NCI-H2107 (cell line): ENCODE measurements at places on chromosomes 7 and 10.

DNA sequence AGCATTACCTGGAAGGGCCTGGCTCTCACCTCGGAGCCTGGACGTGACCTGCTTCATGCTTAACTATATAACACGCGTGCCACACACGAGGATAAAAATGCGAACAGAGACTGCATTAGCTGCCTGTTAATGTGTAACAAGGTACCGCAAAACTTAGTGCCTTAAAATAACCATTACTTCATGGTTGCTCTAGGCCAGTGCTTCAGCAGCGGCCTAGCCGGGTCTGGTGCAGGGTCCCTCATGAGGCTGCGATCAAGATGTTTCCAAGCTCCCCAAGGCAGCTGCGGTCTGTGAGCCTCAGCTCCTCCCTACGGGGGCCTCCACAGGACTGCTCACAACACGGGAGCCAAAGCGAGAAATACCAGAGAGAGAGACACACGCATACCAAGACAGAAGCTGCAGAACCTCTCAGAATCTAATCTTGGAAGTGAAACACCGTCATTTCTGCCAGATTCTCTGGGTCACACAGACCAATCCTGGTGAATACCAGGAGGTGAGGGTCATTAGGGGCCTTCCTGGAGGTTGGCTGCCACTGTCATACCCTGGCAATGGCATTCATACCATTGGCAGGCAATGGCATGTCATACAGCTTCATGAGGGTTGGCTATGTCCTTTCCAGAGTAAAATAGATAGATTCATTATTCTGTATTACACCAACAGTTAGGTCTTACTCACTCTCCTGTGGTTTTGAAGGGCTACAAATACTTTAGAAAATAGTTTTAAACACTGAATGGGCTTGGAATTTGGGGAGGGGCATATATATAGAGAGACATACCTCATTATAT lies 94.5 kb downstream of the HIPK2 start:
- no peak for DNase-seq

DNA sequence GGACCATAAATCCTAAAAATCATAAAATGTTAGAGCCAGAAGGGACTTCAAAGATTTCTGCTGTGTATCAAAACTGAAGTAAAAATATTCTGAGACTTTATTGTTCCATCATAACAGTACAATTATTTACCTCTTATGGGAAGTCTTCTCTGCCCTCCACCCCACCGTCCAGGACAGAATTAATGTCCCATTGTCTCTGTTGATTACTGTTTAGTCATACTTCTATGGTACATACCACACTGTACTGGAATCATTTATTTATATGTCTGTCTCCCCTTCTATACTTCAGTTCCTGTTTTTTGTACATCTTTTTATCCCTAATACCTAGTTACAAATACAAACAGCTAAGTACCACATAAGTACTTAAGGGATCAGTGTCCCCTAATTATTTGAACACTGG lies 91.4 kb upstream of the CAPZA2 start:
- no peak for DNase-seq

DNA sequence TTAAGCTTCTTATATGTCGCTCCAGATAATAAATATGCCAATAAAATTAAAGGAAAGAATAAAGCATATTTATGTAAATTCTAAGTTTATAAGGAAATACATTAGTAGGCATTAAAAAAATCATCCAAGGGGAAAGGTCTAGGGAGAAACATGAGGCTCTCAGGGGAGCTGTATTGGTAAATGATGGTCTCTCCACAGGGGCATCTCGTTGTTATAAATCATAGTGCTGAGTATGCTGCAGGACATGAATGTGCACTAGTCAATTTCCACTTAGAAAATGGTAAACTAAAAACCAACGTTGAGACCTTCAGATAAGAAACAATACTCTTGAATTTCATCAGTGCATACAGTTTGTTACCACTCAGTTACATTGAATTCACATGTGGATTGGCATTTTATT lies 194.0 kb upstream of the AHR start:
- DNase-seq, result no peak

DNA sequence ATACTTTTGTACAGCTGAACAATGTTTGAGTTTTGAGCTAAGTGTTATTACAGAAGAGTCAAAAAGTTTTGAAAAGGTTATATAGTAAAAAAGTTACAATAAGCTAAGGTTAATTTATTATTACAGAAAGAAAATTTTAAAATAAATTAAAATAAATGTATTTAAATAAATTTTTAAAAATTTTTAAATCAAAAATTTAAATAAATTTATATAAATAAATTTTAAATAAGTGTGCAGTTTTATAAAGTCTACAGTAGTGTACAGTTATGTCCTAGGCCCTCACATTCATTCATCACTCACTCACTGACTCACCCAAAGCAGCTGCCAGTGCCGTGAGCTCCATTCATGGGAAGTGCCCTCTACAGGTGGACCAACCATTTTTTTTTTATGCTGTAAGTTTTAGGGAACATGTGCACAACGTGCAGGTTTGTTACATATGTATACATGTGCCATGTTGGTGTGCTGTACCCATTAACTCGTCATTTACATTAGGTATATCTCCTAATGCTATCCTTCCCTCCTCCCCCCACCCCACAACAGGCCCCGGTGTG lies 462.9 kb upstream of the ZMIZ1 start:
- DNase-seq, result no peak

GRCh38 chr10:27369880-27370279 lies 129.3 kb upstream of the ACBD5 start:
- no peak for DNase-seq

DNA sequence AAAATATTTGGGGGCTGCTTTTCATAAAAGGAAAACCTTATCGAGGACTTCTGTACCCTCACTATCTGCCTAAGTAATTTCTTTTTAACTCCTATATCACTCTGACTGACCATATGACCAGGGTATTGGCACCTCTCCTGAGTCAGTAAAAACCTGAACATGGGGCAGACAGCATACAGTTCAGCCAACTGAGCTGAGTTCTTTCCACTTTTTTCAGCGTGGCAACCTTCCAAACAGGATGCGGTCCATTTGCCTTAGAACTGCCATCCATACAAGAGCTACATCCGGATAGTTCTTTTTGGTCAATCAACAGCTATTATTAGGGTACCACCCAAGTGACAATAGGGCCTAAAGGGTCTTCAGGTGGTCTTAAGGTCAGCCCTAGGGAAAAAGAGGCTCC lies 122.6 kb downstream of the MARCHF5 start:
- no peak for DNase-seq

GRCh38 chr10:79320820-79321493 lies 26.3 kb upstream of the PPIF start:
- no peak for DNase-seq

- DNase-seq, result no peak
Observed at GRCh38 chr7:24732646-24733413, 24.4 kb downstream of the GSDME start.

DNA sequence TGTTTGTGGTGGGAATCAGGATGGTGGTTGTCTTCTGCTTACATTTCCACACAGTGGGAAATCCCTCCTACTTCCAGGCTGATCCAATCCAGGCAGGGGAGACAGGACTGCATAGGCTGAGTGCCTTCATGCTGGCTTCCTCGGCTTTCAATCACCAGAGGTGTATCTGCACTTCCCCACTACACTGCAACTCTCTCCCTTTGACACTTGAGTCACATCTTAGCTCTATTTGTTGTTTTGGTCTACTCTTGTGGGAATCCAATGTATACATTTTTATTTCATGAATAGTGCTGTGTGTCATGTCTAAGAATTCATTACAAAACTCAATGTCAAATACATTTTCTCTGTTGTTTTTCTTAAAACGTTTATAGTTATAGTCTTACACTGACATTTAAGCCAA lies 735.6 kb downstream of the XPNPEP1 start:
- DNase-seq, result no peak

GRCh38 chr10:94224656-94225055 lies 138.1 kb downstream of the NOC3L start:
- DNase-seq, result no peak

DNA sequence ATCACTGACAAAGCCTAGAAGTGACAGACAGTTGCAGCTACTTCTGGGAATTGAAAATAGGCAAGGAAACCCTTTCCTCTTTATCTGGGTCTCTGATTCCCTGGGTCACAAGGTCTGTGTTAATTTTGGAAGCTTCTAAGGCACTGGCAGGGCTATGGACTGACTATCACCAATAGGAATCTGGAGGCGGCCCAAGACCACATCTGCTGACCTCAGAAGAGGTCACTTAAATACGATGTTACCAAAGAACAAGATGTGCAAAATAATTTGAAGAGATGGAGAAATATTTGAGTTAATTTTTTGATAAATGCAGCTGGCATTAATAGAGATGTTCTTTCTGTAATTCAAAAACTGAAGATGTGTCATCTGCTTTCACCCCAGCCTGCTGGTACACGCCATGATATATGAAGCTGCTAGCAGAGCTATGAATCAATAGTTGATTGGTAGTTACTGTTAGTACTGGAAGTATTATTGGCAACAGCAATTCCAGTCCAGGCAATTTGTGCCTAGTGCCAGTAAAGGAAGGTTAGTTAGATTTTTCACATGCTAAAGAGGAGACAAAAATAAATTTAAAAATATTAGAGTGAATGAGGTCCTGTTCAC lies 5.5 kb upstream of the STEAP4 start:
- no peak for DNase-seq

DNA sequence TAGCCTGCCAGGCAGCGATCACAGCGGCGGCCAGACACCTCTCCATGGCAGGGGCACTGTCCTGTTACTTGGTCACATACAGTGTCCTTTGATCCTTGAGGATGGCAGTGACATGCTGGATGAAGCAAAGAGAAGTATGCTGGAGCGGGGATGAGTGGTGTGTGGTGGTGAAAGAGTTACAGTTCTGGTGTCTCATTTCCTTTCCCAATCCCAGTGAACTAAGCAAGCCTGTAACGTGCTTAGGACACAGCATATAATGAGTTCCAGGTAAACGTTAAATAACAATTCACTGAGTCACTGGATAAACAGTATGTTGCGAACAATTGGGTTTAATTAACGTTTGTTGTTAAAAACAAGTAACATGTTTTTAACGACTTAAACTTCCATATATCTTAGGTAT lies 63.5 kb upstream of the LAMB1 start:
- DNase-seq, result no peak

DNA sequence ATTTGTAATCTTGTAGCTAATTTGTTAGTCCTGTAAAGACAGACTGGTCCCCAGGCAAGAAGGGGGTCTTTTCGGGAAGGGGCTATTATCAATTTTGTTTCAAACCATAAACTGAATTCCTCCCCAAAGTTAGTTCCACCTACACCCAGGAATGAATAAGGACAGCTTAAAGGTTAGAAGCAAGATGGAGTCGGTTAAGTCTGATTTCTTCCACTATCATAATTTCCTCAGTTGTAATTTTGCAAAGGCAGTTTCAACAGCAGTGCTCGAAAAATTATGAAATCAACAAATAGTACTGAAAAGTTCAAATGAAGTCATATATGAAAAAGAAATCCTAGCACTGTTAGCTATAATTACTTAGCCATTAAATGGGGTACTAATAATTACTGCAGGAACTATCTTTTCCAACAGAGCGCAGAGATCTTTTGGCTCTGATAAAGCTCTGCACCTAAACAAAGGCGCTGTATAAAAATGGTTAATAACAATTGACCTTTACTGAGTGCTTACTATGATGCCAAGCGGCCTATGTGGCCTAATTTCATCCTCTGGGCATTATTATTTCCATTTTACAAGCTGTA lies 756 bp upstream of the SEC24C start:
- DNase-seq, result no peak

DNA sequence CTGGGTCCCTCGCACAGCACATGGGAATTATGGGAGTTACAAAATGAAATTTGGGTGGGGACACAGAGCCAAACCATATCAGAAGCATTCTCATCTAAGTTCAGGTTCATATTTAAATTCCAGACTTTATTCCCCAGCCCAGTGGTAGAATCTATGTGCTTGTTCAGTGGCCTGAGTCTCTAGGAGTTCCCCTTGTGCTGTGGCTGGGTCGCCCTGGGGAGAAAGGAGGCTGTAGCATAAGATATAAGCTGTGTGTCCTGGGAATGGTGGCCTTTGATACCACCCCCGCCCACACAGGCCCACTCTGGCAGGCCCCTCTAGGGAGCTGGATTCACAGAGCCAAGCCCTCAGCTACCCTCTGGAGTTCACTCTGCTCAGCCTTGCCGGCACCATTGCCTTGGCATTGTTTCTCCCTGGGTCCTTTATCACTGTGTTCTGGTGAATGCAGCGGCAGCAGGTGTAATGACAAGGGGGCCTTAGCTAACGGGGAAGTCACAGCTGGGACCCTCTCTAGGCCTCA lies 64.2 kb downstream of the MINDY4 start:
- no peak for DNase-seq

GRCh38 chr10:112202561-112203241 lies 19.1 kb upstream of the GPAM start:
- DNase-seq, result no peak

GRCh38 chr10:132885451-132886210 lies 56.7 kb downstream of the CFAP46 start:
- no peak for DNase-seq
